ENCODE measurements at places on chromosomes 6 and 20. TPM values are rescaled to one million over a fixed set of nuclear protein-coding genes. Genes with fewer than 3 reads are reported as not detected.

DNA sequence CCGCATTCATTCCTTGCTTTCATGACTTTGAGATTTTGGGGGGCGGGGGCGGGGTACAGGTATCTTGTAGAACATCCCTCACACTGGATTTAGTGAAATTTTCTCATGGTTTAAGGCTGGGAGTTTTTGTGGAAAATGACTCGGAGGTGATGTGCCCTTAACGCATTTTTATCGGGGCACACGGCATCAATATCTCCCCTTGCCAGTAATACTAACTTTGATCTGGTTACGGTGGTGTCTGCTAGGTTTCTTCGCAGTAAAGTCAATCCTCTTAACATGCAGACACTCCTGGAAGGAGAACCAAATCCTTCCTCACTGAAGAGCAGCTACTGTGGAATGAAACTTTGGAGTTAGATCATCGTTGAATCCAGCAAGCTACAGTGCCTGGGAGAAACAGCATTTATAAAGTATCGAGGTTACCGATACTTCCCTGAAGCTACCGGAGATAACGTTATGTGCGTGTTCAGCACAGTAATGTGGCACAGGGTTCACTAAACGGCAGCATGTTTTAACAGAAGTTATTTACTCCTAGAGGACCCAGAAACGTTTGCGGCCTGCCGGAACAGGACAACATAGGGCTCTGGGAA is 1.2 kb upstream of the DYNLRB1 start:
- peak overlapping the region; percentile 10 for H3K27ac ChIP-seq
- H3K4me3 ChIP-seq, result peak overlapping the region; percentile 79
- H3K36me3 ChIP-seq, result peaks cover 4% of the 10 kb centered on the region
- H3K27me3 ChIP-seq, result no peaks in the 10 kb centered on the region
- H3K4me1 ChIP-seq, result peaks cover 16% of the 10 kb centered on the region

DNA sequence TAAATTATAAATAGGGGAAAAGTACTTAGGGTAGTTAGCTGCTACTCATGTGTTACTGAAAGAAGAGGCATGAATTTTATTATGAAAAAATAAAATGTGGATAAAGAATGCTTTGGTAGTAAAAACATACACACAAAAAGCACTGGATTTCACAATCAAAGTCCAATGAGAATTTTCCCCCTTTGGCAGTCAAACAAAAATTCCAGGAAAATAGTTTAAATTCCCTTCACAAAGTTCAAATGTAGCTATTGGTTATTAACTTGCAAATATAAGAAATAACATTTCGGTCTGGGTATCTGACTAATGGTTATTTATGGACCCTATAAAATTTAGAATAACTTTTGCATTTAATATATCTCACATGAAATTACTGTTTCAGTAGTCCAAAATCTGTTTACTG is 210.4 kb downstream of the FOXC1 start:
- H3K4me3 ChIP-seq, result no peak overlapping the region
- H3K27me3 ChIP-seq, result no peaks in the 10 kb centered on the region
- H3K36me3 ChIP-seq, result no peaks in the 10 kb centered on the region
- H3K27ac ChIP-seq, result no peak overlapping the region
- peaks cover 39% of the 10 kb centered on the region for H3K4me1 ChIP-seq

DNA sequence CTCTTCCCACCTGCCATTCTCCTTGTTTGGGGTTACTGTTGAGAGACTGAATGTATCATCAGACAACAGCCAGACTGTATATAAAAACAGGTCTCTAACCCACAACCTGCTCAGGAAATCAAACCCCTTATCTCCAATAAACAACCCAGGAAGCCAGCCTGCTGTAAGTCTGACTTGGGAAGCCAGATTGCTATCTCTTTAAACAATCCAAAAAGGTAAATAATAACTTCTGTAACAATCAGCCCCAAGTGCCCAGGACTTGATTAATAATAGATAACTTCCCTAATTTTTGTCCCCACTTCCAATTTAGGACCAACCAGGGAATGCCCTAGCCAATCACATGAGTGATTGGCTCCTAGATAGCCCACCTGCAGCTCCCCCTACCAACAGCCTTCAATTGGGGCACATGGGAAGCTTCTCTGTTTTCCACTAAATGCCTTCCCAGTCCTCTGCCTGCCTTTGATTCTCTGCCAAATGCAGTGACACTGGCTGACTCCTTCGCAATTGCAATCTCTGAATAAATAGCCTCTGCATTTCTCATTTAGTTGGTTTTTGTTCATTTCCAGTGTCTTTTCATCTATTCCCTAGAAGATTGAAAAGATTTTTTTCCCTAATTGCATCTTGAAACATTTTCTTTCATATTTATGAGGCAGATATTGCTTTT is 117.1 kb upstream of the TAB2 start:
- no peaks in the 10 kb centered on the region for H3K27me3 ChIP-seq
- H3K4me3 ChIP-seq, result no peak overlapping the region
- H3K4me1 ChIP-seq, result no peaks in the 10 kb centered on the region
- no peak overlapping the region for H3K27ac ChIP-seq
- H3K36me3 ChIP-seq, result no peaks in the 10 kb centered on the region

DNA sequence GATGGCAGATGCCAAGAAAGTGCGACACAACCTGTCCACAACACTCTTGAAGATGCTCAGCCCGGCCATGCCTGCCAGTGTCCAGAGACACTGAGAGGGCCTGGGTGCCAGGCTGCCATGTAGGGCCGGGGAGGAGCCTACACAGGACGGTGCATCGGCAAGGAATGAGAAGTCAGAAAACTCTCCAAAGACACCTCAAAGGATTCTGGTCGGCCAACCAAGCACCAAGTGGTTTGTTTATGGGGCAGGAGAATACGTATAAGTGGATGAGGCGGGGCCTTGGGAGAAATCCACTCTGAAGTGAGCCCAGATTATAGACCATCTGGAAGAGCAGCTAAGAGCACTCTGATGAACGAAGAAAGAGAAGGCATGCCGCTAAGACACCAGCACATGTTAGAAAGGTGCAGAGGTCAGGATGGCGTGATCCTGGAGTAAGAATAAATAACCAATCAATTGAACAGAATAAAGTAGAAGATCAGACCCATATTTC is 120.7 kb upstream of the FOXQ1 start:
- no peaks in the 10 kb centered on the region for H3K36me3 ChIP-seq
- no peaks in the 10 kb centered on the region for H3K27me3 ChIP-seq
- H3K4me1 ChIP-seq, result no peaks in the 10 kb centered on the region
- H3K27ac ChIP-seq, result no peak overlapping the region
- no peak overlapping the region for H3K4me3 ChIP-seq

BMP2 gene
- 11.1 TPM for total RNA-seq

FAM210B gene
- 44.5 TPM for total RNA-seq

FOXA2 gene
- total RNA-seq, result not detected

EMILIN3 gene
- total RNA-seq, result not detected
